Left forelimb (tissue), 1 donor: ENCODE measurements at places on chromosomes 4 and X.

DNA sequence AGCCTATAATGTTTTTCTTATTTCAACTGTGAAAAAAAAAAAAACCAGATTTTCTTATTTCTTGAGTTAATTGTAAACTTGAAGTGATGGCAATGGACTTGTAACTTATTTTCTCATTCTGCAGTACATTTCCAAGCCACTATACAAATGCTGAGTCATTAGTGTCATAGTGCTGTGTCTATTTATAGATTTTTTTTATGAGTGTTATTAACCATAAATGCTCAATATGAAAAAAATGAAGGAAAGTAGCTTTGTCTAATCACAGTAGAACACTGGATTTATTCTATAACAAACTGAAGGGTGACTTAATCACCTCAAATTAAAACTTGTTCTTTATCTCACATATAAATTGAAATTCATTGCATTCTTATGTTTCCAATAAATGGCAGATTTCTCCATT is 718.6 kb downstream of the CCSER1 start:
- no peak for DNase-seq

GRCh38 chrX:69424161-69424560 is 80.0 kb upstream of the NALF2 start:
- DNase-seq: no peak

DNA sequence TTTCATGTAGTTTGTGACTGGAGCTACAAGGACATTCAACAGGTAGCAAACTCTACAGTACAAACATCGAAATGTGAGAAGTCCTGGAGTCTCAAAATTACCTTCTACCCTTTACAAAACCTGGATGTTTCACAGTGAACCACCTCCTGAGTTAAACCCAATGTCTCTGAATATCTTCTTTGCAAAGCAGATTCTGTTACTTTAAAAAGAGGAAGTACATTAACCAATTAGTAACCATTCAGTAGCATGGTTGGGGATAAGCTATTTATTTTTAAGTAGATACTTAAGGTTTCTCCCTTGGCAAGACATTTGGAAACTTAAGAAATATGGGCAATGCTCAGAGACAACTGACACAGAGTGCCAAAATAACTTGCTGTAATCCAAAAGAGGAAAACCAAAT is 371.9 kb upstream of the NWD2 start:
- no peak for DNase-seq

DNA sequence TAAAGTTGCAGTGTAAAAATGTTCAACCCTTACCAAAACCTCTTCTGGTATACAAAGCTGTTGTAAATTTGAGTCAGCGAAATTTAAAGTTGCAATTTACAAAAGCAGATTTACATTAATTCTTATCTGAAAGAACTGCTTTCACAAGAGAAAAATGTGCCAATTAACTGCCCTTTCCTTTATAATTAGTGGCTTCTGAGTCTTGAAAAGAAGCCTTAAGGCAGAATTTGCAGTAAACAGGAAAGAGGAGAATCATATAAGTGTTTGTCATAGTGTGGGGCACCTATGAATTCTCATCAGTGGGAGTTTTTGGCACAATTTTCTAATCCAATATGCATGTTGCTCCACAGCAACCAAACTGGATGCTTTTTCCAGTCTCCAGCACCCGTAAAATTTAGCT is 125.3 kb upstream of the GABRG1 start:
- DNase-seq: no peak

- DNase-seq: no peak
Measured at GRCh38 chr4:80967346-80967745, 63.2 kb upstream of the BMP3 start.

DNA sequence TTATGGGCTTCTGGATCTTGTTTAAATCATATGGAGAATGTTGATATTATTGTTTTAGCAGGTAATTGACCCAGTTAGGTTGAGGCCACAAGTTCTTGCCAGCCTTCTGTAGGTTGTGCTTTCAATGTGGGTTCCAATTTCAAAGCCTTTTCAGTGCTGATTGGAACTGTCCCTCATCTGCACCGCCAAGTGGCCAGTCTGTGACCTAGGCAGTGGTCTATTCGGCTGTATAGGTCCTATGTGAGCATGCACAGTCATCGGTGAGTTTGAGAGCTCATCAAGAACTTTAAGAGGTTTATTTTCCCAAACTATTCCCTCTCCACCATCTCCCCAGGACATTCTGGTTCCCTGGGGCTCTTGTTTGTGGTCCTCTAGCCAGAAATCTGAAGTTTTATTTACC is 35.7 kb downstream of the DDX53 start:
- DNase-seq: no peak

DNA sequence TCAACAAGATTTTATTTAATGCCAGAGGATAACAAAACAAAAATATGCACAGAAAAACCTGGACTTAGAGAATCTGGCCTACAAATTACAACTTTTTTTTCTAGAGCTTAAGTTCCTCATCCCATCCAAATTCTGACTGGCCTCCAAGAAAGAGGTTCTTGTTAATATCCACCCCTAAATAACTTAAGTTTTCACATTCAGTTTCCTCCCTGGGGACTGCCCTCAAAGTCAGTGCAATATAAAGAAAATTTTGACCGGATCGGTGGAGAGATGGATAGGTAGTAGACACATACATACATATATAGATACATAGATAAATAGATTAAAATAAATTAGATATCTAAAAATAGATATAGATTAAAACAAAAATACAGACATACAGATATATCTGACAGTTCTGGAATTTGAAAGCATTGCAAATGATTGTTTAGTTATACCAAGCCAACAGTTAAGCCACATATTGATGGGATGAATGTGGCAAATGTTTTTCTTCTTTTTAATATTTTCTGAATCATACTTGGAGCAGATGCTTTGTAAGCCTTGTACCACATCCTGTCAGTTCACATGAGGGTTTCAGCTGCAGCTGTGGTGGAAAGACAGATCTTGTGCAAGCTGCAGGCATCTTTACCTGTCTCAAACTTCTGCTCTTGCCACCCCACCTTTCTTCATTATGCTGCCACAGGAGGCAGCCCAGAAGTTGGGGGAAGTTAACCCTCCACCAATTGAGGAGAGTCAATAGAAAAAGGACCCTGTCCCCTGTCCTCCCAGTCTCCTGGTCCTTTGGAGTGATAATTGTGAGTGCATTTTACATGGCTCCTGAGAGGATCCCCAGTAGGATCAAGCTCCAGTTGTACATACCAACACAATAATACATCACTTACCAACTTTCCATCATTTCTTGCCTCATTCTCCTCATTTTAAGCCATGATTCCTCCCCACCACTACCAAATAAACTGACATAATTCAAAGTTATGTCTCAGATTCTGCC is 58.5 kb upstream of the PRDM8 start:
- no peak for DNase-seq

- DNase-seq: no peak
Measured at GRCh38 chr4:25687773-25688172, 32.1 kb downstream of the SLC34A2 start.

DNA sequence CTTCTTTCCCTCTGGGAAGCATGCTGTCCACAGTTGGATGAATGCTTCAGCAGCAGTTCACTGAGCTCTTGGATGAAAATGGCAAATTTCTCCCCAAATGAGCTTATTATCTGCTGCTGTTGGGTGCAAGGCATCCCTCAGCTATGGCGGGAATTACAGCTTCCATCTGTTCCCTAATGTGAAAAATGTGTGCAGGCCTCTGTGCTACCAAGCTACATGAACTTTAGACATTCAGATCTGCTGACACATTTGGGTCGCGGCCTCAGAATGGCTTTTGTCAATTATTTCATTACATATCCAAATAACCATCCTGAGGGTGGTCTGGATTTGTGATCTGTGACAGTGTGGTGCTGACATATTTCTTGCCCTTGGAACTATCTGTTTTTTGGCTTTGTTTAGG is 119.5 kb upstream of the SCML1 start:
- DNase-seq: no peak

DNA sequence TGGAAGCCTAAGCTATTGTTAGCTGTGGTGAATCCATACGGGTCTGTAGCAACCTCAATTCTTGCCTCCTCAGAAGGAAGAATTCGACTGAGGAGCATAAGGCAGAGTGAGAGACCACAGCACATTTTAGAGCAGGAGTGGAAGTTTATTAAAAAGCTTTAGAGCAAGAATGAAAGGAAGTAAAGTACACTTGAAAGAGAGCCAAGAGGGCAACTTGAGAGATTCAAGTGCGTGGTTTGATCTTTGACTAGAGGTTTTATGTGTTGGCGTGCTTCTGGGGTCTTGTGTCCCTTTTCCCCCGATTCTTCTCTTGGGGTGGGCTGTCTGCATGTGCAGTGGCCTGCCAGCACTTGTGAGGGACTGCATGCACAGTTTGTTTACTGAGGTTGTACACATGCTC is 880.6 kb upstream of the INTU start:
- DNase-seq: no peak

GRCh38 chr4:54946741-54947140 is 178.7 kb downstream of the KDR start:
- no peak for DNase-seq

GRCh38 chr4:106529348-106530023 is 160.9 kb upstream of the GIMD1 start:
- no peak for DNase-seq

- no peak for DNase-seq
Measured at GRCh38 chrX:87900320-87900908, 382.8 kb downstream of the KLHL4 start.

GRCh38 chr4:85579942-85580341 is 105.0 kb downstream of the ARHGAP24 start:
- DNase-seq: no peak

- peak; percentile 66 for DNase-seq
Measured at GRCh38 chrX:40171513-40172400, 74.0 kb upstream of the BCOR start.

DNA sequence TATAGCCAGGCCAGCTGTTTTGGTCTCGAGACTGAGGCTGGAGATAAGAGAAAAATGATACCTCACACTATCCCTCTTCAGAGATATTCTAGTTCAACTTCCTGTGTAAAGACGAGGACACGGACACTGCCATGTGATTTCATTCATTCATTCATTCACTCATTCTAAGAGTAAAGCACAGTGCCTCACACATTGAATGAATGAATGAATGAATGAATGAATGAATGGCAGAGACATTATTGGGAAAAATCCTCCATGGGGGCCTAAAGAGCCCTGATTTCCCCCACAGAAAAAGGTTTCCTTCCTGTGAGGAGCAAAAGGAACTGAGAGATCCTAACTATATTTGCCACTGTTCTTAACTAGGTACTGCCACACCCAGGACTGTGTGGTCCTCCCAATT is 183.4 kb upstream of the MAP3K15 start:
- no peak for DNase-seq

- no peak for DNase-seq
Measured at GRCh38 chr4:2047031-2047660, 12.0 kb upstream of the NAT8L start.

DNA sequence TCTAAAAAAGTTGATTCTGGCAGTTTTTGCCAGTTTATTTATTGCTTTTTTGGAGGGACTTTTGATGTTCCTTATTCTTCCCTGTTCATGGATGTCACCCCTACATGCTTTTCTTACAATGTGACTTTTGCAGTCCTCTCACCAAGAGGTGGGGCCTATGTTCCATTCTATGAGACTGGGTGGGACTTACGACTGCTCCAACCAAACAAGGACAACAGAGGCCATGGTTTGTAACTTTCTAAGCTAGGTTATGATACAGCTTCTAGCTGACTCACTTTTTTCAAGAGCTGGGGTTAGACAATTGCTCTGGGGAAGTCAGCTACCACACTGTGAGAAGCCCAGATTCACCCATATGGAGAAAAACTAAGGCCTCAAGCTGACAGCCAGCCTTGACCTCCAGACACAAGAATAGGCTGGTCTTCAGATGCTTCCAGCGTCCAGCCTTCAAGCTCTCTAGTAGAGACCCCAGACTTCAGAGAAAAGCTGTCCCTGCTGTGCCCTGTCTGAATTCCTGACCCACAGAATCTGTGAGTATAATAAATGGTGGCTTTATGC is 39.5 kb downstream of the ENOPH1 start:
- DNase-seq: no peak

DNA sequence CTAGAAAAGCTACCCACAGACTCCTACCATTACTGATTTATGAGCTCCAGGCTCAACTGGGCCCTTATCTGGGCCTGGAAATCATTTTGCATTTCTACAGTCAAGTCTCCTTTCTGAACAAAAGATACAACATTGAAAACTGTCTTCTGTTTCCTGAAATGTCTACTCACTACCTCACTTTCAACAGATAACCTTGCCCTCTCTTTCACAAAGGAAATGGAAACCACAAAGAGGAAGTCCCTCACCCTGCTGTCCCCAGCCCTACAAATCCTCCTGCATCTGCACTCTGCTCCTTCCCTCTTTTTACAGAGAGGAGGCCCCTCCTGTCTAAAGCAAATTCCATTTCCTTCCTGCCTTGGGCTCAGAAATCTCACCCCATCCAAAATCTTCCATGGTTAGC is 24.8 kb upstream of the CYBB start:
- DNase-seq: no peak

- DNase-seq: no peak
Measured at GRCh38 chr4:52102587-52102986, 51.5 kb downstream of the SPATA18 start.

DNA sequence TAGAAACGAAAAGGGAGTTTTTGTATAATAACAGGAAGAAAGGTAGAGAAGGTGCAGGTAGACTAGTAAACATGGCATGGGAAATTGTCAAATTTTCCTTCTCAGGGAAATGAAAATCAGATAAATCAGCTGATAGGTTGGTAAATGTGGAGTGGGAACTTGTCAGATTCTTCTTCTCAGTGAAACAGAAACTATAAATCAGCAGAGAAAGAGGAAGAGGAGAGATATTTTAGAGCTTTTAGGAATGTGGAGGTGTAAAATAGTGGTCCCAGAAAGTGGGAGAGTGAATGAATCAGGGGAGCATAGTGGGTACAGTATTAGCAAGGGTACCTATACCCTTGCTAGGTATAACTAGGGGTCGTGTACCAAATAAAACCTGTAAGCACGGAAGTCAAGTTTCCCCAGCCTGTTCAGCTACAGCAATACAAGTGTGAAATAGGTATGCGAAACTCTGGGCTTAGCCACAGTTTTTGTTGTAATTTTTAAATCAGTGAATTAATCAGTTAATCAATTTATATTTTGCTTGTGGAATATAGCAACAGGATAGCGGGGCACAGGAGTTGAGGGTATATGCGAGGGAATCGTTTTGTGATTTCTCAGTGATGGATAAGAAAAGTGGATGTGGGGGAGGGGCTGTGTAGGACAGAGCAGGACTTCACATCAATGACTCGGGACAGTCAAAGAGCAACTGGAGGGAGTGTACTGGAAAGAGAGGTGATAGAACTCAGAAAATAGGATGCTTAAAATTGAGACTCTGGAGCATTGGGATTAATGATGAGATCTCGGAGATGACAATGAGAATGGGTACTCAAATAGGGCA is 561.5 kb downstream of the INPP4B start:
- no peak for DNase-seq

- DNase-seq: peak; percentile 55
Measured at GRCh38 chr4:7389101-7389701, 45.5 kb downstream of the PSAPL1 start.

DNA sequence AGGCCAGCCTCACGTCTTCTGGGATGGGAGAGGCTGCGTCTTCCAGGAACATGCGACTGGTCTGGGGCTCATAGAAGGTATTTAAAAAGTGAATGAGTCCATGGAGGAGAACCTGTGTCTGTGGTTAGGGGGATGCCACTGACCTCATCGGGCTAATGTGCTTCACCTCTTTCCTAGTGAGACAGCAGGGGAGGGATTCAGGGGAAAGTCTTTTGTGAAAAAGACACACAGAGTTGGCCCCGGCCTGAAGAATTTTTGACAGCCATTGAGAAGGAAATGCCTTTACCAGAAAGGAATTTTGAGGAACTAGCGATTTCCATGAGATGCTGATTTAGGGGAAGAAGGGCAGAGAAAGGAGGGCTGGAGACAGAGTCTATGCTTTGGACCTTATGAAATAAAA is 11.0 kb upstream of the C4orf50 start:
- DNase-seq: no peak

GRCh38 chr4:57190601-57191481 is 80.7 kb upstream of the IGFBP7 start:
- DNase-seq: no peak
